ENCODE measurements at places on chromosomes 3 and 15.

DNA sequence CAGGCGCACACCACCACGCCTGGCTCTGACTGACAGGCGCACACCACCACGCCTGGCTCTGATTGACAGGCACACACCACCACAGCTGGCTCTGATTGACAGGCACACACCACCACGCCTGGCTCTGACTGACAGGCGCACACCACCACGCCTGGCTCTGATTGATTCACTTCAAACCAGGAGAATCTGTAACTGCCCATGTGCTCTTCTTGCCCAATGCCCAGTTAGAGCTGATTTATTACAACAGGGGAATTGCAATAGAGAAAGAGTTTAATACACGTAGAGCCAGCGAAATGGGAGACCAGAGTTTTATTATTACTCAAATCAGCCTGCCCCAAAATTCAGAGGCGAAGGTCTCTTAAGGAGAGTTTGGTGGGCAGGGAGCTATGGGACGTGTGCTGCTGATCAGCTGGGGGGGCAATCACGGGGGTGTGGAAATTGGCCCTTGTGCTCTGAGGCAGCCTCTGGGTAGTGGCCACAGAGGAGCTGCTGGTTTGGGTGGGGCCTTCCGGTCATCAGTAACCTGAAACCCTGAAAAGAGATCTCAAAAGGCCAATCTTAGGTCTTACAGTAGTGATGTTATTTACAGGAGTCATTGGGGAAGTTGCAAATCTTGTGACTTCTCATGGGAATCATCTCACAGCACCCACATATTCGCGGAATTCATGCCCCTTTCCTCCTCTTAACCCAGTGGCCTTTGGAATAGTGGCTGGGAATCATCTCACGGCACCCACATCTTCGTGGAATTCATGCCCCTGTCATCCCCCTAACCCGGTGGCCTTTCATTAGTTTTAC is 63.8 kb upstream of the TFRC start:
- no peak for ATAC-seq

DNA sequence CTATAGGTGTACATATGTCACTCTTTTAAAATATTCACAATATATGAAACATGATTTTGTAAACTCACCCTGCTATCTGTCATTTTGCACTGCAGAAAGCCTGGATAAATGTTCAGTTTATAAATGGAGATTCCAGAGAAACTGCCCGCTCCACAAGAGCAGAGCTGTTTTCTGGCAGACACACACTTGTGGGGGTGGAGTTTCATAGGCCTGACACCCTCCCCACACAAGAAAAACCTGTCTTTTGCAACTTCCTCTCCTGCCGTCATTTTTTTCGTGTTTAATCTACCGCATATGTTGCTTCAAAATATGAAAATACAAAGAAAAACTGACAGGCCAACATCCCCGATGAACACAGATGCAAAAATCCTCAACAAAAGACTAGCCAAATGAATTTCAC is 479.0 kb downstream of the GABRG3 start:
- ATAC-seq = no peak

GRCh38 chr3:138902171-138902570 is 44.8 kb downstream of the FOXL2 start:
- ATAC-seq = no peak

DNA sequence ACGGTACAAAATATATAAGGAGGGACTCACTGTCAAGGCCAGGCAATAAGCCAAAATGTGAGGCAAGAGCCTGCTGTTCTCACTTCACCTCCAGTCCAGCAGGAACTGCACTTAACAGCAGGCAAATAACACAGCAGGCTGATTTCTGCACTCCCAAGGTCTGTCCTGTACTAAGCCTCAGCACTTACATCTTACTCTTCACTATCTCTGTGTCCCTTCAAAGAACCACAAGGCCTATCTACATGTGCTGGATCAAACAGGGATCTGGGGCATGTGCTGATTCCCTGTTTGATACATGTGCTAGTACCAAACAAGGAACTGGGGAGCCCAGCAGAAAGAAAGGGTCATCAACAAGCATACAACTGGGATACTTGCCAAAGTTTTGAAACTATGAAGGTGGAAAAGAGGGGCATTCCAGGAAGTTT is 22.2 kb downstream of the UACA start:
- ATAC-seq = no peak

- no peak for ATAC-seq
Measured at GRCh38 chr3:109025896-109026295, 72.2 kb upstream of the GUCA1C start.

DNA sequence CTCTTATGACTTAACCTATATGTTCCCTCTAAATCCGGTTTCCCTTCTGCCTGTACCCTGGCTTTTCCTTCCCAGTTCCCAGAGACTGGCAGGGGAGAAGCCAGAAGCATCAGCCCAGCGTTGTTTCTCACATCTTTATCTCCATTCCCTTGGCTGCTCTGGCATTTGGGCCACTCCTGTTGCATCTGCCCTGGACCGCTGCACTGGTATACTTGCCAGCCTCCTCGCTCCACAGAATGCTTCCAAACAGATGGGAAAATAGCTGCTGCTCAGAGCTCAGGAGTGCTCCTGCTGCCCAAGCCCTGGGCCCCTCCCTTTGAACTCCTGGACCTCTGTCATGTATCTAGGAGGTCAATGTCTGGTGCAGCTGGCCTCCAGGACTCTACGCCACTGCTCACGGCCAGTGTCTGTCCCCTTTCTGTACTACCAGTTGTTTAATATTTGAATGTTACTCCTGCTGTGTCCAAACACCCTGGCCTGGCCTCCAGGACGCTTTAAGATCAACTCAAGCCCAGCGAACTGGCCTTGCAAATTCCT is 6.8 kb downstream of the SPINT1 start:
- ATAC-seq = no peak

DNA sequence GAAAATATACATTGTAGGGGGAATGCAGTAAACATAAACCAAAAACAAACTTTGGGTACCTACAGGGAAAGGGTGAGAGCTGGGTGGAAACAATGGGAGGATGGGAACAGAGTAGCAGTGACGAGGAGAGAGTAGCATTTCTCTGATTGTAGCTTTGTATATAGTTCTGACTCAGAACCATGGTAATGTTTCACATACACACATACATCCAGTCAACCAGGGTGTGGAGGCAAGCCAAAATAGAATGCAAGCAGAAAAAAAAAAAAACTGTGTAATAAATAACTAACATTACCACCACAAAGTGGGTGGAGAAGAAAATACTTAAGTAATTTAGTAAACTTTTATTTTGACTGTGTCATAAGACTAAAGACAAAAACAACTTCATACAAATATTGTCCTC is 27.2 kb downstream of the BCL2A1 start:
- peak; percentile 86 for ATAC-seq

DNA sequence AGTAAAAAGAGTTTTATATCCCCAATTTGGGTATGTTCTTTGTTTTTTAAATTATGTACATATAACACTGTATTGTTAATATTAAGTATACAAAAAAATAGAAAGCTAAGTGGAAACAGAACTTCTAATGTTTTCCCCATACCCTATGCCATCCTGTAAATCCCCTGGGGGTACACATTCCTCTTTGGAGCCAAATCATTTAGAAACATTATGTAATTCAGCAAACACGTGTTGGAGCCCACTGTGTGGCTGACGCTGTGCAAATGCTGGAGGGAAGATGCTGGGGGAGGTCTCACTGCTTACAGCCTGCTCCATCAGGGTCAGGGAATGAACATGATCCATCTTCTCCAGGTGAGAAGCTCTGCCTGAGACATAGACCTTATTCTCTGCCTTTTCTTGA is 52.8 kb downstream of the CRTC3 start:
- no peak for ATAC-seq

DNA sequence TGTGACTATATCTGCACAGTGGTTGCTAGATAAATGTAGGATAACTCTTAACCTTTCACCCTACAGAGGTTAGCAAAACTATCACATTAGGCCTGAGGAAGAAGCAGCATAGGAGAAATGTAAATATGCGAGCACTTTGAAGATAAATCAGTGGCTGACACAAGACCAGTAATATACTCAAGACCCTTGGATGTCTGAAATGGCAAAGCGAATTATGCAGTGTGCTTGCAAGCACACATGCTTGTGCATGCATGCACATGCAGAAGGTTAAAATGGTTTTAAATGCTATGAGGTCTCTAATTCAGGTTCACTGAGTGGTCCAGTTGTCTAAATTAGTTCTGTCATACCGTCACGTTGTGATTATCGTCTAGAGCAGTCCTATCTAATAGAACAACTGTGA is 13.6 kb upstream of the UTS2B start:
- no peak for ATAC-seq

- ATAC-seq = no peak
Measured at GRCh38 chr15:39944726-39945125, 10.8 kb downstream of the EIF2AK4 start.

DNA sequence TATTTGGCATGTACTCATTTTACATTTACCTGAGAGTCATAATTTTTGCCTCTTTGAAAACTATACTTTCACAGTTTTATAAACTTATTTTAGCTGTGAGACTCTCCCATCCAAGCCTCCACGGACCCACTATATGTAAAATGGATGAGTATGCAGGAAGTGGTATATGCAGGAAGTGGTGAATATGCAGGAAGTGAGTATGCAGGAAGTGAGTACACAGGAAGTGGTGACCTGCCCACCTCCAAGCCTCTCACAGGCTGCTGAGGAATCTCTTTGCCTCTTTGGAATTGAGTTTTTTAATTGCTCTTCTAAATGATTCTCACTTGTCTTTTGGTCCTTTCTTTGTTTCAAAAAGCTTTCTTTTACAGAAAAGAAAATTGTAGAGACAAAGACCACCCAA is 85.2 kb downstream of the KBTBD8 start:
- peak; percentile 100 for ATAC-seq

DNA sequence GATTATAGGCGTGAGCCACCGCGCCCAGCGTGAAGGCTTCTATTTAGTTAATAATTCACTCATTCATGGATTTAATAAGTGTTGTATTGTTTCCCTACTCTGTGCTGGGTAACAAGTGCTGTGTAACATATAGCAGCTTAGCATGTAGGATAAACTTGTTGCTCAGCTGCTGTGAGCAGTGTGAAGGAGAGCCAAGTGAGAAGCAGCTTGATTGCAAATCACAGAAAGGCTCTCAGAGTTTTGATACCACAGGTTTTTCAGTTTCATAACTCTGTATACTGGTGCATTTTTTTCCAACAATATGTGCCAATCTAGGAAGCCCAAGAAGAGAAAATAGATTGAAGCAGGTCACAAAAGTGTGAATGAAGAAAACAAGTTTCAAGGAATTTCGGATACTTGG is 48.4 kb downstream of the AGTR1 start:
- ATAC-seq = no peak

GRCh38 chr3:14508966-14509795 is 31.0 kb downstream of the GRIP2 start:
- peak; percentile 79 for ATAC-seq

GRCh38 chr3:193825617-193826016 is 232.6 kb downstream of the OPA1 start:
- no peak for ATAC-seq

DNA sequence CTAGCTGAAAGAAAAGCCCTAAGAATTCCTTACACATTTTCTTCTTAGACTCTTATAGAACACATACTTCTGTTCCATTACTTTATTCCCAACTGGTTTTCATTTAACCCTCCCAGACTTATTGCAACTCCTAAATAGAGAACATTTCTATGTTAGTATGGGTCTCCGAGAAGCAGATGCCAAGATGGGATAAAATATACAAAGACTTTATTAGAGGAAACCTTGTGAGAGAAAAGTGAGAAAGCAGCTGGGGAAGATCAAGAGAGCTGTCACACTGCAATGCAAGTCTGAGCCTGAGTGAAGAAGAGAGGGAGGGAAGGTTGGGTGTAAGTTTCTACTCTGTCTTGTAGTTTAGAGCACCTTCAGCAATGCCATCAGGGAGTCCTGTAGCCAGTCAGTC is 979.3 kb downstream of the IGSF11 start:
- no peak for ATAC-seq

- no peak for ATAC-seq
Measured at GRCh38 chr3:190032923-190033322, 87.8 kb downstream of the P3H2 start.

DNA sequence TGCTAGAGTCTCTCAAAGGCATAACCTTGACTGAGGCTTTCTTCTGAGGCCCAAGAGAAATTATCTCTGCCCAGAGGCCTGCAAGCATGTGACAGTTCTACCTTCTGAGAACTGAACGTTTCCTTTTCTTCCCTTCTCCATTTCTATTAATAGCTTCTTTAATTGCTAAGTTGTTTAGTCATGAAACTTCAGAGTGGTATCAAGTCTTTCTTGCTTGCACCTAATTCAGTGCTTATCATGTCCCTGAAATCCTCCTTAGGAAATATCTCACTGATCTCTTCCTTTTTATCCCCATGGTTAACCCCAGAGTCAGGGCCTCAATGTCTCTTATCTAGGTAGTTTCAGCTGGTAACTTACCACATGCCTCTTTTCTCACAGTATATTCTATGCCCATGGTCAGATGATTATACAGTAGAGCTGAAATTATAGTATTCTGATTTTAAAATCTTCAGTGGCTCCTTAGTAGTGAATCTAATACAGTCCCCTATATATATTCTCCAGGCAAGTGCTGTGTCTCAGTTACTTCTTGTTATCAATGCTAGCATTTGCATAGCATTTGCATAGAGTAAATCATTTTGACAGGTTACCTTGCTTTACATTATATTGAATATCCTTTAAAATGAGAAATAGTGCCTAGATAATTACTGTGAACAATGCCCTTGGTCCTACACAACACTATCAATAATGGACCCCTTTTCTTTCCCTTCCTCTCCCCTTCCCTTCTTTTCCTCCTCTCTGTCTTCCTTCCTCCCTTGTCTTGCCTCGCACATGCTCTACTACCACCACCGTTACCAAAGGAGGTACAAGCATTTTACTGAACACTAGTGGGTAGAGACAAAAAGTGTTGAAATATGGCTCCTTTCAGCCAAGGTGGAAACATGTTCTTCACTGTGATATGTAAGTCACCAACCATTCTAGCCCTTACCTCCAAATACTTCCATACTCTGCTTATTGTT is 33.0 kb downstream of the KBTBD8 start:
- ATAC-seq = no peak

- no peak for ATAC-seq
Measured at GRCh38 chr3:45613791-45614190, 19.2 kb downstream of the LIMD1 start.

- no peak for ATAC-seq
Measured at GRCh38 chr3:73010158-73010557, 13.5 kb downstream of the PPP4R2 start.

- no peak for ATAC-seq
Measured at GRCh38 chr3:55654123-55654760, 167.1 kb upstream of the WNT5A start.

DNA sequence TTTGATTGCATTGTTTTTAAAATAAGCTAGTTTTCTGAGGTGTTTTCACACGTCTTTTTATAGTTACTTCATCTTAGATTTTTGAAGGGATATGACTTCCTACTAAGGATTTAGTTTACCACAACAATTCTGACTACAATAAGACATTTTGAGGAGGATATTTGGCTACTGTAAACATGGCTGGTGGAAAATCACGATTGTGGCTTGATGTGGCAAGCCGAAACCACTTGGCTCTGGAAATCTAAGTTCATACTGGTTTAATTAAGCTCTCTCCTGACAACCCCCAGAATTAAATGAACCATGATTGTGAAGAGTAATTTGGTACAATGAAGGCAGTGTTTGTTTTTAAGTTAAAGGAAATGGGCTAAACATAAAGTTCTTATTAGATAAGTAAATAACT is 30.8 kb downstream of the ST3GAL6 start:
- no peak for ATAC-seq

GRCh38 chr3:139675327-139675726 is 2.4 kb downstream of the NMNAT3 start:
- no peak for ATAC-seq

Data from activated T-helper 17 cell treated with anti-CD3 and anti-CD28 coated beads, Interleukin-2, amount 50 U/mL, for 72 hours (primary cell).